Left ventricle myocardium superior (tissue), 1 donor: ENCODE measurements at places on chromosomes 16 and 17. TPM values are rescaled to one million over a fixed set of nuclear protein-coding genes. Genes with fewer than 3 reads are reported as not detected.

Gene CNTNAP1
- total RNA-seq = 7.0 TPM

Gene CKLF
- 9.1 TPM for total RNA-seq

Gene TM4SF5
- not detected for total RNA-seq

Gene CPHXL2
- not detected for total RNA-seq

DNA sequence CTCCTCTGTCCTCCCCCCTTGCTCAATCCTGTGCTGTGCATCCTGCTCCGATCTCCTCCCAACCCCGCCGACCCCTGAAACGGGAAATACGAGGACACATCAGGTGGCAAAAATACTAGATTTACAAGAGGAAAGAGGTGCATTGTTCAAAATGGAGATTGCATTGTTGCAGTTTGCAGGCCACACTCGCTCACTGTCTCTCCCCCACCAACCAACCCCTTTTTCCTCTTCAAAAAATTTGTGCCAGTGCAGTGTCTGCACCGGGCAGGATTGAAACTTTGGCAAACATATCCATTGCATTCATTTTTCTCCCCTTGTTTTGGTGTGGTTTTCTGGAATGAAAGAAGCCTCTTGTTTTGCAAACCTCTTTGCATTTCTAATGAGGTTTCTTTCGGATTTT lies 61.0 kb downstream of the RNF135 start:
- DNase-seq = no peak

GRCh38 chr16:57405097-57405496 lies 530 bp downstream of the CCL17 start:
- DNase-seq = no peak

- DNase-seq = no peak
Observed at GRCh38 chr17:10081571-10082169, 116.7 kb downstream of the GAS7 start.

GRCh38 chr16:88008840-88009239 lies 57.6 kb downstream of the BANP start:
- DNase-seq = no peak

DNA sequence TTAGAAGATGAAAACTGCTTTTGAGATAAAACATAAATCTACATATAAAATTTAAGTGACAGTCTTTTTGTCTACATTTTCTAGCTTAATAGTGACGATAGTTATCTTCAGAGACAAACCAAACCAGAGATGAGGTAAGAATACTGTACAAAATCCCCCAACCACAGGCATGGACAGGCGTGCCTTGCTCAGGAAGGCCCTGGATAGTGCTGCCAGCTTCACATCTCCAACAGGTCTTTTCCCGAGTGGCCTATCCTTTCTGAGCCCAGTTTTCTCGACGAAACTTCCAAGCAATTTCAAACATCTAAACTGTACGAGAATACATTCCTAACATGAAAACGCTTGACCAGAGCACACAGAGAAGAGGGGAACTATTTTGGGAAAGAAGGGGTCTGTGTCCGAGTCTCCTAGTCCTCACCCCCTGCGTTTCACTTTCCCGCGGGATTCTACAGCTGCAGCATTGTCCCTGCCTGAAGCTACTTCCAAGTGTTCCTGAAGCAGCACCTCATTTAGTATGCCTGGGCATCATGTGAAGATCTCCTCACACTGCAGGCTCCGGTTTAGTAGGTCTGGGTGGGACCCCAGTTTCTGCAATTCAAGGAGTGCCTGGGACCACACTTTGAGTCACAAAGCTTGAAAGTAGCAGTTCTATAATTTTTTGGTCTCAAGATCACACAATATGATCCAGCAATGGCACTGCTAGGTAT lies 37.8 kb downstream of the GNA13 start:
- DNase-seq = no peak
